Activated naive CD4-positive, alpha-beta T cell treated with anti-CD3 and anti-CD28 coated beads, Interleukin-2, amount 10 ng/mL, durations not matched to agents 5 hours and 36 hours (primary cell): ENCODE measurements at places on chromosomes 13 and 19. TPM values are rescaled to one million over a fixed set of nuclear protein-coding genes. Genes with fewer than 3 reads are reported as not detected.

Gene MYO1F
- 269 TPM for total RNA-seq

Gene CABP5
- not detected for total RNA-seq

Gene COL4A2
- total RNA-seq = 0.19 TPM

Gene RXFP2
- not detected for total RNA-seq

Gene MBD3
- total RNA-seq = 74.6 TPM

Gene RASGRP4
- 1.4 TPM for total RNA-seq

Gene LGI4
- total RNA-seq = 1.0 TPM

Gene MTUS2
- total RNA-seq = not detected

Gene ZNF540
- total RNA-seq = 3.7 TPM

Gene KCNRG
- 0.55 TPM for total RNA-seq

Gene DLL3
- 0.14 TPM for total RNA-seq

Gene CD33
- 16.0 TPM for total RNA-seq

Gene CDC42EP5
- not detected for total RNA-seq

Gene SPTBN4
- total RNA-seq = 0.10 TPM

Gene CAMSAP3
- total RNA-seq = 1.7 TPM

Gene MAB21L1
- total RNA-seq = not detected

Gene ZNF99
- total RNA-seq = not detected

Gene MBD3L3
- not detected for total RNA-seq

Gene FAM124A
- total RNA-seq = 0.12 TPM

Gene LINGO3
- 1.1 TPM for total RNA-seq

Gene RSPH6A
- 0.28 TPM for total RNA-seq

Gene ZNF587
- total RNA-seq = 38.0 TPM

Gene UCHL3
- 37.7 TPM for total RNA-seq

Gene ZNF135
- total RNA-seq = 0.50 TPM

Gene SLAIN1
- 26.1 TPM for total RNA-seq

Gene ZIM2
- total RNA-seq = not detected

Gene NEK5
- total RNA-seq = not detected

Gene JSRP1
- 0.76 TPM for total RNA-seq

Gene KIR2DL3
- 0.38 TPM for total RNA-seq

Gene PSG6
- total RNA-seq = not detected

Gene CCL25
- total RNA-seq = 4.5 TPM

Gene GPR18
- total RNA-seq = 18.0 TPM

Gene KIR3DL2
- 0.67 TPM for total RNA-seq

Gene CYP2A6
- not detected for total RNA-seq

Gene CRLF1
- total RNA-seq = not detected

Gene HSD17B14
- total RNA-seq = 0.82 TPM

Gene CHAF1A
- total RNA-seq = 60.0 TPM
